NCI-H2081 treated with DMSO at 0.1 percent for 48 hours (cell line): ENCODE measurements at places on chromosomes 3 and 15.

GRCh38 chr15:22980189-22981050 lies at the start of gene CYFIP1:
Gene CYFIP1 (minus strand): TSS chr15:22980368. CDS start chr15:22947285, 33,083 bp downstream.
- no peak for DNase-seq

DNA sequence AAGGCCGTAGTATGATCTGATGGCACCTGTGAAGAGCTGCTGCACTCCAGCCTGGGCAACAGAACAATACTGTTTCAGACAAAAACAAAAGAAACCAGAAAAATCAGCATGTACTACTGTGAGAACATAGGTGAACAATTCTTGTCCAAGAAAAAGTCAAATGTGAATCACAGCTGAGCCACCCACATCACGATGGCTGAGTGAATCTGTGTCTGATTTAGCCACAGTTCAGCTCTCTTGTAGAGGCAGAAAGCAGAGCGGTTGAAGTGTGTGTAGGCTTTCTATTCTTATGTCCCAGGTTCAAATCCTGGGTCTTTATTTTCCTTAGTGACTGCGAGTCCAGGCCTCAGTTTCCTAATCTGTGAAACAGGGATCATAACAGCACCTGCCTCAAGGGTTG lies 4.4 kb upstream of the FURIN start:
- no peak for DNase-seq

- DNase-seq = no peak
Observed at GRCh38 chr3:196357905-196358304, 19.7 kb upstream of the TM4SF19 start.

- no peak for DNase-seq
Observed at GRCh38 chr3:177694316-177694715, 497.0 kb upstream of the TBL1XR1 start.
